Activated T-cell treated with anti-CD3 and anti-CD28 coated beads, Interleukin-2, amount 50 U/mL, for 72 hours (primary cell): ENCODE measurements at places on chromosomes 1 and 21. TPM values are rescaled to one million over a fixed set of nuclear protein-coding genes. Genes with fewer than 3 reads are reported as not detected.
A peak's percentile ranks its signal among the peaks of the same experiment; 100 is the strongest.

- H3K27ac ChIP-seq = no peak overlapping the region
- H3K4me3 ChIP-seq = peak overlapping the region; percentile 23
- peaks cover 6% of the 10 kb centered on the region for H3K4me1 ChIP-seq
- peak; percentile 14 for DNase-seq
- H3K36me3 ChIP-seq = no peaks in the 10 kb centered on the region
Measured at GRCh38 chr1:59903141-59903754, 23.3 kb downstream of the CYP2J2 start.

- H3K36me3 ChIP-seq = peaks cover 5% of the 10 kb centered on the region
- peak overlapping the region; percentile 85 for H3K4me3 ChIP-seq
- H3K27me3 ChIP-seq = no peaks in the 10 kb centered on the region
- H3K27ac ChIP-seq = peak overlapping the region; percentile 31
- DNase-seq = no peak
Measured at GRCh38 chr1:153962088-153963029, 978 bp downstream of the SLC39A1 start.

DNA sequence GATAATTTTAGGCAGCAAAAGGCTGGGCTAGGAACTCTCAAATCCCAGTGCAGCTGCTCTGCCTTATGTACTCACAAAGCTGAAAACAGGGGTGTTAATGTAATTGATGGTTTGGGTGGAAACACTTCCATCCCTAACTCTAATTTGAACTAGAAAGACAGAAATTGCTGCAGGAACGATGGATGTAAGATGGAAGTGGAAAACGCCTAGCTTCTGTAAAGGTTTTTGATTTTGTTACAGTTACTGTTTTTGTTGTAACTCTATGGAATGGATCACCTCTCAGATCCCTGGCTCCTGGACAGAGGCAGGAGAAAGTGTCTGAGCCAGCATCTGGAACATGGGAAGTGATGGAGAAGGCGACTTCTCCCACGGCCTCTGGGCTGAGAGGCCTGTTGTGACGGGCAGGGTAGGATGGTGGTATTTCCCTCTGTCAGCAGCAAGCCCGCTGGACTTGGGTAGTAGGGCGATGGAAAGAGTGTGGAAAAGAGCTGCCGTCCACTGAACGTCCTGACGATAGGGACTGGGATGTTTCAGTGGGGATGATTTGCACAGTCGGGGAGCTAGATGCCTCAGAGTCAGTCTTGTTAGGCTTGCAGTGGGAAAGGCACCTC, 1.6 kb downstream of the TRAF5 start:
- H3K27ac ChIP-seq = peak overlapping the region; percentile 90
- H3K27me3 ChIP-seq = no peaks in the 10 kb centered on the region
- peaks cover 5% of the 10 kb centered on the region for H3K36me3 ChIP-seq
- no peak for DNase-seq

GRCh38 chr21:17688912-17689874, 76.5 kb upstream of the BTG3 start:
- H3K4me1 ChIP-seq = peaks cover 8% of the 10 kb centered on the region
- peaks cover 6% of the 10 kb centered on the region for H3K36me3 ChIP-seq
- peak overlapping the region; percentile 43 for H3K27ac ChIP-seq
- H3K4me3 ChIP-seq = no peak overlapping the region
- DNase-seq = peak; percentile 23

DNA sequence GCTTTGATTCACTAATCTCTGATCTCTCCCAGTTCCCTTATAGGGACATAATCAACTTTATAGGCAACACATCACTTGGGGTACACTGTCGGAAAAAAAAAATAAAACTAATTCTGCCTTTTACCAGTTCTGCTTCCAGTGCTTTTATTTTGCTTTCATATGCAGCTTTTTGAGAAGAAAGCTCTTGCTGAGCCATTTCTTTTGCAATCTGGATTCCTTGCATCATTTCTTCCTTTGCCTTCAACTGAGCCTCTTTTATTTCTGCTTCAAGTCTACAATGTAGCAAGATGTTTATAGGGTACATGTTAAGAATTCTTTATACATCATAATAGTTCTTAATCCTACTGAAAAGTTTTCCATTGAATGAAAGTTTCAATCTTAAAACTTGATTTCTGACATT, 30.6 kb downstream of the KIF14 start:
- no peaks in the 10 kb centered on the region for H3K4me1 ChIP-seq
- no peak overlapping the region for H3K4me3 ChIP-seq
- DNase-seq = no peak

DNA sequence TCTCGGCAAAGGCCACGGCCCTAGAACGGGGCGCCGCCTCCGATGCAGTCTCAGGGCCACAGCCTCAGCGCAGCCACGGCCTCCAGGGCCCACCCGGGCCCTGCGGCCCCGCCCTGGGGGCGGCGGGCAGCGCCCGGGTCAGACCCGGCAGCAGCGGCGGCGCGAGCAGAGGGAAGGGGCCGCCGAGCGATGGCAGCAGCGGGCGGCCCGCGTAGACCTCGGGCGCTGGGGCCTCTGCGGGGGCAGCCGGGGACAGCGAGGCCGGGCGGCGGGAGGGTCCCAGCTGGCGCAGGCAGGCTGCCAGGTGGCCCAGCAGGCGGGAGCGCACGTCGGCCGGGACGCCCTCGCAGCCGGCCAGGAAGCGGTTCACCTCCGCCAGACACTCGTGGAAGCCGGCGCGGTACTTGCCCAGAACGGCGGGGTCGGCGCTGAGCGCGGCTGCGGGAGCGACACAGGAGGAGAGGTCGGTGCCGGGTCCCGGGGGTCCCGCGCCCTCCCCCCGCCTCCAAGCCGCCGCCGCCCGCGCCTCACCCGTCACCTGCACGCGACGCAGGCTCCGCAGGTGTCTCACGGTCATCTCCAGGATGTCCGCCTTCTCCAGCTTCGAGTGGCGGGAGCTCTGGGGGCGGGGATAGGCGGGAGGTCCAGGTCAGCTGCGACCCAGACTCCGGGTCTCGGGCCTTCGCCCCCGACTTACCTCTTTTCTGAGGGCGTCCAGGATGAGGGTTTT, 737 bp downstream of the HES4 start:
- peak; percentile 32 for DNase-seq
- H3K27me3 ChIP-seq = peaks cover 40% of the 10 kb centered on the region

- no peak overlapping the region for H3K4me3 ChIP-seq
- H3K27me3 ChIP-seq = peaks cover 6% of the 10 kb centered on the region
- no peaks in the 10 kb centered on the region for H3K36me3 ChIP-seq
- H3K4me1 ChIP-seq = no peaks in the 10 kb centered on the region
- no peak for DNase-seq
- H3K27ac ChIP-seq = no peak overlapping the region
Measured at GRCh38 chr1:201763455-201764140, 65.4 kb upstream of the IPO9 start.

DNA sequence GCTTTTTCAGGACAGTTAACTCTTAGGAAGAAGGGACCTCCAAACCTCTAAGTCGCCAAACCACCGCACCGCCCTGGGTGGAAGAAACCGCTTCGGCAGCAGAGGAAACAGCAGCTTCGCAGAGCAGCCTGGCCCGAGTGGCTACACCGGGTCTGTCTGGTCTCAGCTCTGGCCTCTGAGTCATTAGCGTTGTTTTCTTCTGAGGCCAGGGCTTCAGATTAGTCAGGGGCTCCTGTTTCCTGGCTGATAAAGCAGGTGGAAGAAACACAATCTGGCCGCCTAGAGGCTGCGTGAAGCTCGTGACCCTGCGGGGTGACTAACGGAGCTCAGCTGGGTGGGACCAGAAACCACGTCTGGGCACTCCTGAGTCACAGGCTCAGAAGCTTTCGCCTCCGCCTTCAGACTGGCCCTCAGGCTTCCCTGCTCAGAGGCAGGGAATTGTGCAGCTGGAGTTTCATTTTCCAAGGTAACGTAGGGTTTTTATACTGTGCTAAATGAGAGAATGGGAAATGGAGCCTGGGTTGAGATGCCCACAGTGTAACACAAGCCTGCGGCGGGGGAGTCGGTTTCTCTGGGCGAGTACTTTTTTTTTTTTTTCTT, 44.9 kb downstream of the CHAF1B start:
- H3K4me1 ChIP-seq = peaks cover 26% of the 10 kb centered on the region
- peaks cover 3% of the 10 kb centered on the region for H3K36me3 ChIP-seq
- DNase-seq = peak; percentile 84

DNA sequence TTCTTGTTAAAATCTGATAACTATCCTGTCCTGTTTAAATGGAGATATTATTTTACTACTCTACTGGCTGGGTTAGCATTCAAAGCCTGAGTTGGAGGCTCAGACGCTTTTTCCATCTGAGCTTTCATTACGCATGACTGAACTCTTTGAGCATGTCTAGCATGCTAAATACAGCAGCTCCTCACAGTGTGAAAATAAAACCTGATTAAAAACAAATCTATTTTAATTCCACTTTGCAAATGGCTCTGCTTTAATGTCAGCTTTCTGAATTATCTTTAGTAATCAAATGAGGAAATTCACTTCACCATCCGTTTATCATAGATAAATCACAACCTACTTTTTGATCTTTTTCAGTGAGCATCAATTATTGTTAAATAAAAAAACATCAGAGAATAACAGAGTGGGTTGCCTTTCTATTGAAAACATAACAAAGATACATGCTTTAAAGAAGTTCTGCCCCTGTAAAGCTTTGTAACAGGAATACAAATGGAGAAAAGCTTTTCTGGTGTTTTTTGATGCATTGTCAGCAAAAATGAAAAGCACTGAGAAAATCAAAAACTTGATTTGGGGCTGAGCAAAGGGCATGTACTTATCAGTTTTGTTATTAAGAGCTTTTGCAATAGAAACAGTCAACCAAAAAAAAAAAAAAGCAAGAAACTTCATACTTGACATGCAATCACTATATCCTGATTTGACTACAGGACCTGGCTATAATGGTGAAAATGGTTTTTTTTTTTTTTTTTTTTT, 3.5 kb upstream of the SPEN start:
- peaks cover 31% of the 10 kb centered on the region for H3K4me1 ChIP-seq
- no peak overlapping the region for H3K4me3 ChIP-seq
- no peak overlapping the region for H3K27ac ChIP-seq
- H3K27me3 ChIP-seq = no peaks in the 10 kb centered on the region

The IPP gene
- total RNA-seq = 20.3 TPM

The GJA8 gene
- not detected for total RNA-seq

The TMEM200B gene
- total RNA-seq = 0.36 TPM

- H3K36me3 ChIP-seq = peaks cover 3% of the 10 kb centered on the region
- peak; percentile 93 for DNase-seq
- H3K27me3 ChIP-seq = no peaks in the 10 kb centered on the region
Measured at GRCh38 chr1:183471743-183472487, 384 bp upstream of the SMG7 start.

- H3K4me1 ChIP-seq = peaks cover 19% of the 10 kb centered on the region
- H3K27me3 ChIP-seq = peaks cover 6% of the 10 kb centered on the region
- DNase-seq = no peak
- no peaks in the 10 kb centered on the region for H3K36me3 ChIP-seq
- no peak overlapping the region for H3K4me3 ChIP-seq
Measured at GRCh38 chr1:33426916-33427315, 4.0 kb downstream of the PHC2 start.

The PROK1 gene
- 0.17 TPM for total RNA-seq

The TBX15 gene
- 0.07 TPM for total RNA-seq

DNA sequence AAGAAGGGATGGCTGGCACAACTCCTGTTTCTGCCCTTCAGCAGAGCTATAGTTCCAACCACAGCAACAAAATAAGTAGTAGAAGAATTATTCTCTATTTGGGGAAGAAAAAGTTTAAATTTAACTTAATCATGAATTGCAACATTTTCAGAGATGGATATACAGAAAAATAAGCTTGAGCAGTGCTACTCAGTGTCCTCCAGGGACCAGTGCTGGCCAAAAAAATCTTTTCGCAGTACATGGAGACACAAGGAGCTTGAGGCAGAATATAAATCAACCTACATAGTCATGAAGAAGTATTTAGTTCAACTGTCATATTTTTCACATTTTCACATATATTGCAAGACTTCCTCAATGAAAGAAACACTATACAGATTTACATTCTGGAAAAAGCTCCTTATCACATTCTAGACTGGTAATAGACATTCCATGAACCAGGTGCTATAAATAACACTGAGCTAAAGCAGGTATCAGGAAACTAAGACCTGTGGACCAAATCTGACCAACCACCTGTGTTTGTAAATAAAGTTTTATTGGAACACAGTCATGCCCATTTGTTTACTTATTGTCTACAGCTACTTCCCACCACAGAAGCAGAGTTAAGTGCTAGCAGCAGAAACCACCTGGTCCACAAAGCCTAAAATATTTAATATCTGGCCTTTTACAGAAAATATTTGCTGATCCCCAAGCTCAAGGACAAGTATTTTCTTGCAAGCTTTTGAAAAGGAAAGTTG, 101.9 kb downstream of the RGS21 start:
- no peak for DNase-seq
- no peak overlapping the region for H3K4me3 ChIP-seq
- no peaks in the 10 kb centered on the region for H3K4me1 ChIP-seq
- H3K27ac ChIP-seq = no peak overlapping the region
- no peaks in the 10 kb centered on the region for H3K27me3 ChIP-seq

The ERG gene
- not detected for total RNA-seq

GRCh38 chr1:47388891-47389238, 27.2 kb upstream of the FOXE3 start:
- no peaks in the 10 kb centered on the region for H3K4me1 ChIP-seq
- DNase-seq = peak; percentile 61
- H3K27me3 ChIP-seq = peaks cover 9% of the 10 kb centered on the region
- H3K4me3 ChIP-seq = no peak overlapping the region
- H3K36me3 ChIP-seq = no peaks in the 10 kb centered on the region

DNA sequence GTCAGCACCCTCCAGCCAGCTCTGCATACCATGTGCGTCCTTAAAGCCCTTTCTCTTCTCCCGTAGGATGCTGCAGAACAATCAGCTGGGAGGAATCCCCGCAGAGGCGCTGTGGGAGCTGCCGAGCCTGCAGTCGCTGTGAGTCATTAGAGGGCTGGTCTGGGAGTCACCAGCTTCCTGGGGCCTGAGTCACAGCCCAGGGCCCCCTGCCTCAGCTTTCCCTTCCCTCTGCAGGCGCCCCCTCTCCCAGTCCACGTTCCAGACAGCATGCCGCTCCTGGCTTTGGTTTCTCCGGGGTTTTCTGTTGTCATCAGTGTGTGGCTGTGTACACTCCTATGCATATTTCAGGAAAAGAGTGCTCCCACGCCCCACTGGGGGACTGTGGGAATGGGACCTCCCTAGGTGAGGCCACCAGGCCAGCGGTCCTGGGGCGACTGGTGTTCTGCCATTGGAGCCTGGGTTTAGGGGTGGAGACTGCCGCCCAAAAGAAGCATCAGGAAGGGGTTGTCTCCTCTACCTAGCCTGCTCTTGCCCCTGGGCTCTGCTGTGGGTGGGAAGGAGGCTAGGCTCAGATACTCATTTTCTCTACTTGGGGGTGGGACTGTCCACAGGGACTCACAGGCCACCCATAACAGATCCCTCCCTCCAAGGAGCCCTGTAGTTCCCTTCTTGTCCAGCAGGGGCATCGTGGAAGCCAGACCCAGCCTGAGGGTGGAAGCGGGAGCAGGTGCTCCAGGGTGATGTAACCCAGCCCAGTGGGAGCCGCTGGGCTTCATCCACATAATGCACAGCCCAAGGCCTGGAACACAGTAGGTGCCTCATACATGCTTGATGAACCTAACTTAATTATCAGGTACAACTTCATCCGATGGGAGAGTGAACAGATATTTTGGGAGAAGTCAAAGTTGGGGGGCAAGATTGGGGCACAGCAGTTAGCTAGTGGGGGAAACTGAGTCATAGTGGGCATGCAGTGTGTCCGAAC, 42.5 kb downstream of the LGR6 start:
- H3K27me3 ChIP-seq = peaks cover 16% of the 10 kb centered on the region
- DNase-seq = peak; percentile 78
- H3K4me1 ChIP-seq = peaks cover 7% of the 10 kb centered on the region
- H3K4me3 ChIP-seq = no peak overlapping the region
- no peak overlapping the region for H3K27ac ChIP-seq

The LCE2C gene
- not detected for total RNA-seq

- H3K27me3 ChIP-seq = no peaks in the 10 kb centered on the region
- peaks cover 31% of the 10 kb centered on the region for H3K36me3 ChIP-seq
- peaks cover 41% of the 10 kb centered on the region for H3K4me1 ChIP-seq
Measured at GRCh38 chr1:209780268-209780667, 4.1 kb downstream of the C1orf74 start.

The ETV3L gene
- total RNA-seq = not detected
